ENCODE measurements at places on chromosomes 3 and 15.
A peak's percentile ranks its signal among the peaks of the same experiment; 100 is the strongest.

DNA sequence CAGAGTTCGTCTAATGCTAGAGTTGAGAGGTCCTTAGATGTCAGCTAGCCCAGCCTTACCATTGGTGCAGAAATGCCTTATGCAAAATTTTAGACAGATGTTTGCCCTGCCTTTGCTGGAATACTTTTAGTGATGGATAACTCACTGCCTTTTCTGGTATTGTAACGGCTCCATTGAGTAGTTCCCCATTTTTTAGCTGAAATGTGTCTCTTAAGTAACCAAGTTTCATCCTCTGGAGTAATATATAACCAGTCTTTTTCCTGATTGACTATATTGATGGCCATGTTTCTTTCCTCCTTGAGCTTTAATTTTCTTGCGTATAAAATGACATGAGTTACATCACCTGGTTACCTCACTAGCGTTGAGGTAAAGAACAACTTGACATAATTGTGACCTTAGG is 45.0 kb downstream of the SNRK start:
- no peak for DNase-seq

- no peak for DNase-seq
Measured at GRCh38 chr3:107660306-107660976, 137.7 kb downstream of the BBX start.

GRCh38 chr3:62600033-62600432 is 226.7 kb upstream of the FEZF2 start:
- DNase-seq: no peak

DNA sequence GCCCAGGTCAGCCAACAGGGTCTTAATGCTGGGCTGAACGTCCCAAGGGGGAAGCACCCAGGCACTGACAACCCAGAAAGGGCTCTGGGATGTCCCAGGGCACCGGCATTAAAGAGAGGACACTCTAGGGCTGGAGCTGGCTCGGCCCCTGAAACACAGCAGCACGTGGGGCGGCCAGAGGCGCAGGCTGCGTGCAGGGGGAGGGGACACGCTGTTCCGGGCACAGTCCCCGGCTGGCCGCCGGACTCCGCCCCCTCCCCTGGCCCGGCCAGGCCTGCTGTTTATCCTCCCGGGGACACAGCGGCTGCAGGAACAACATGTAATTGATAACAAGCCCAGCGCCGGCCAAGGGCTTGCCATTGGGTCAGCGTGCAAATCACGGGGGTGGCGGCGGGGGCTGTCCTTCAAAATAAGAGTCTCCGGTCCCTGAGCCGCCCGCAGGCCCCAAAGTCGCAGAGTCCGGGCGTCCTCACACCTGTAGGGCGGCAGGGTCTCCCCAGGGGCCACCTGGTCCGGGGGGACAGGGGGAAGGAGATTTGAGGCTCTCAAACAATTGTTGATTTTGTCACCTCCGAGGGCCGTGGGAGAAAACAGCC is 1.3 kb downstream of the KLF15 start:
- peak; percentile 72 for DNase-seq

GRCh38 chr15:74122403-74123130 is 7.8 kb upstream of the ISLR2 start:
- peak; percentile 37 for DNase-seq

GRCh38 chr15:96521386-96521785 is 190.9 kb downstream of the NR2F2 start:
- DNase-seq: no peak

- DNase-seq: no peak
Measured at GRCh38 chr3:134085034-134085775, 55.5 kb upstream of the SLCO2A1 start.

- no peak for DNase-seq
Measured at GRCh38 chr3:66629982-66630368, 129.2 kb upstream of the LRIG1 start.

- DNase-seq: no peak
Measured at GRCh38 chr3:18409266-18409665, 15.9 kb downstream of the SATB1 start.

- DNase-seq: no peak
Measured at GRCh38 chr3:157166561-157166960, 6.6 kb upstream of the CCNL1 start.

DNA sequence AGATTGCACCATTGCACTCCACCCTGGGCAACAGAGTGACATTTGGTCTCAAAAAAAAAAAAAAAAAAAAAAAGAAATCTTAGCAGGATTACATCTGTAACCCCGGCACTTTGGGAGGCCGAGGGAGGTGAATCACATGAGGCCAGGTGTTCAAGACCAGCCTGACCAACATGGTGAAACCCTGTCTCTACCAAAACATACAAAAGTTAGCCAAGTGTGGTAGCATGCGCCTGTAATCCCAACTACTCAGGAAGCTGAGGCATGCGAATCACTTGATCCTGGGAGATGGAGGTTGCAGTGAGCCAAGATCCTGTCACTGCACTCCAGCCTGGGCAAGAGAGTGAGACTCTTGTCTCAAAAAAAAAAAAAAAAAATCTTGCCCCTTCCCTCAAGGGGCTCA is 40.4 kb downstream of the LIPC start:
- no peak for DNase-seq

- no peak for DNase-seq
Measured at GRCh38 chr15:66151809-66152208, 101.7 kb downstream of the MEGF11 start.

- DNase-seq: no peak
Measured at GRCh38 chr3:41578798-41579197, 379.5 kb downstream of the CTNNB1 start.
